AML-193 (cell line): ENCODE measurements at places on chromosomes 7 and 10.
A peak's percentile ranks its signal among the peaks of the same experiment; 100 is the strongest.

DNA sequence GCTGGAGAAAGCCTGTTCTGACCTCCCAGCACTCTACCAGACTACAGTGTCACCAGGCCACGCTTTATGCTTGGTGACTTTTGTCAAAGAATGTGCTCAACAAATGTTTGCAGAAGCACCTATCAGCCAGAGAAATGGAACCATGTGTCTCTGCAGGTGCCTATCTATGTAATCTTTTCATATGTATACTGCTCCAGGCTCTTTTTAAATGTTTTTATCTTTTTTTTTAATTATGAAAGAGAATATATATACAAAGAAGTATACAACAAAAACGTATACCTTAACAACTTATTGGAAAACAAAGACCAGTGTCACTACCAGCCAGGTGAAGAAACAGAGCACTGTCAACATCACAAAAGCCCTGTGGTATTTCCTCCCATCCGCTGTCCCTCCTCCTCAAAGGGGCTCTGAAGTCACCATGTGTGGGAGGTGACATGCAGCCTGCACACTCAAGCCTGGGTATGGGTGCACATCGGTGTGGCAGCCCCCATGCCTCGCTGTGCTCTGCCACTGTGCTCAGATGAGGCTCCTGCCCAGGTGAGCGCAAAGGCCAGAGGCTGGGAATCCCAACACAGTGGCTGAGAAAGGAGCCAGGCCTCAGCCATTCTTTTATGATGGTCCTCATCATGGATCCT is 120.6 kb downstream of the CLEC2L start:
- no peak for DNase-seq

- DNase-seq = no peak
These were observed 30.2 kb downstream of the MET start for GRCh38 chr7:116702046-116702785.

GRCh38 chr7:36639826-36640225 is 84.5 kb downstream of the AOAH start:
- no peak for DNase-seq

GRCh38 chr10:30736685-30737232 is 107.2 kb upstream of the LYZL2 start:
- peak; percentile 43 for DNase-seq

- no peak for DNase-seq
These were observed 124.2 kb downstream of the ATE1 start for GRCh38 chr10:121803611-121804010.

- peak; percentile 47 for DNase-seq
These were observed 7.9 kb downstream of the PANK1 start for GRCh38 chr10:89637113-89637512.

GRCh38 chr7:157445956-157446295 is 109.1 kb downstream of the DNAJB6 start:
- no peak for DNase-seq

- no peak for DNase-seq
These were observed 54.9 kb upstream of the ELN start for GRCh38 chr7:73973091-73973490.

GRCh38 chr10:79140855-79141254 is 72.1 kb downstream of the ZMIZ1 start:
- DNase-seq = no peak

DNA sequence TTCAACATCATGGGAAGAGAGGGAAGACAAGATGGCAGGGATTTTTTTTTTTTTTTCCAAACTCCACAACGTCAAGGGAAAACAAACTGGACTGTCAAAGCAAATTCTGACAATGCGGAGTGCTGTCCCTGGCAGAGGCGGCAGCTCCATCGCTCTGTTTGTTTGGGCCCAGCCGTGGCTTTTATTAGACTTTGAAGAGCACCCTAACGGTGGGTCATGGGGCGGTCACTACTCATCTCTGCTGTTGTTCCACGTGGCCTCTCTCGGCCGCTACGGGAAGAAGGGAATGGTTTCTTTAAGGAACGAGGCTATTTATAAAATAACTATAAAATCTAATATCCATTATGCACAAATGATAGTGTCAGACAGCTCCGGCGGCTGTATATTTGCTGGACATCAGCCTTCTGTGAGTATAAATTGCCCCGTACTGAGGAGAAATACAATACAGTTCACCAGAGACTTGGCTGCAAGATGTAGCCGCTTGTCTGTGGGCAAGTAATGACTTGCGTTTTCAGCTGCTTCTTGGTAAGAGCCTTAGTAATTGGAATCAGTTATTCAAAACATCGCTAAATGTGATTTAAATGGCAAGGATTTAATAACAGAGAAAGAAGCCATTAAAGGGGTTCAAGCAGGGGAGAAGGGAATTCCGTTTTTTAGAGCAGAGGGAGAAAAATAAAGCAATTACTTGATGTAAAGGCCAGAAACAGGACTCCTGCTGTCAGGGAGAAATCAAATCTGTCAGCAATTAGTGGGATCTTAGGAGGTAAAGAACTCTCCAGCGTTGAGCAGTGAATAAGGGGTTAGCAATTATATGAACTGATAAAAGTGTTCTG is 61.7 kb upstream of the RAB11FIP2 start:
- no peak for DNase-seq

- peak; percentile 86 for DNase-seq
These were observed 144.0 kb upstream of the ASAH2 start for GRCh38 chr10:50395271-50395670.

DNA sequence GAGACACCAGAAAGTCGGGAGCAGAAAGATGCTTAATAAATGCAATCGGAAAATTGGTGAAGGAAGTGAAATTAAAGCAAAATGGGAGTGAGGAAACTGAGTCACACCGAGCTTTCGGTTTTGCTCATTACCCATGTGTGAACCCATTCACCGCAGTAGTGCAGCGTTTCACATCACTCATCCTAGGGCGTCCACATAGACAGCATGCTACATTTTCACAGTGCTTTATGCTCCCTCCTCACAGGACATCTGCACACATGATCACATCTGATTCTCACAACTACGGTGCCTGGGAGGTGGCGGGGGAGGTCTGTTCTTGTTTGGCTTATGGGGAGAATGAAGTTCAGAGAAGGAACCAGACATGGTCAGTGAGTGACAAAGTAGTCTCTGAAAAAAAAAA is 36.6 kb upstream of the ATP6V0A4 start:
- no peak for DNase-seq

GRCh38 chr7:16397501-16398145 is 23.7 kb downstream of the CRPPA start:
- DNase-seq = no peak

DNA sequence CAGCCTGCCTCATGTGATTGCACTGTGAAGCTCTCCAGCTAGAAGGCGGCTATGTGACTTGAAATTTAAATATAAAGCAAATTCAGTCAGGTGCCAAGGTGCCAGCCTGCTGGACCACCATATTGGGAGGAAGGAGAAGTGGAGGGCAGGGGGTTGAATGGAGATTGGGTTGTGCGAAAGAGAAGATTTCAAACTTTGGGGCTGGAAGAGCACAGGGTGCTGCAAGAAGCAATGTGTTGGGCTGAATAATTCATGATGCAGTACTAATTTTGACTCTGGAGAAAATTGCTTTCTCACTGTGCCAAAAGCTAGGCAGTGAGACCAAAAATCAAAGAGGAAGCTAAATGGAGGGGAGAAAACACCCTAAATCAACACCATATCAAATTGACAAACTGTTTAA is 335.3 kb downstream of the NRG3 start:
- DNase-seq = no peak

GRCh38 chr7:99004781-99005500 is 126.6 kb downstream of the TRRAP start:
- DNase-seq = no peak
